ENCODE measurements at places on chromosomes 5 and 9.

DNA sequence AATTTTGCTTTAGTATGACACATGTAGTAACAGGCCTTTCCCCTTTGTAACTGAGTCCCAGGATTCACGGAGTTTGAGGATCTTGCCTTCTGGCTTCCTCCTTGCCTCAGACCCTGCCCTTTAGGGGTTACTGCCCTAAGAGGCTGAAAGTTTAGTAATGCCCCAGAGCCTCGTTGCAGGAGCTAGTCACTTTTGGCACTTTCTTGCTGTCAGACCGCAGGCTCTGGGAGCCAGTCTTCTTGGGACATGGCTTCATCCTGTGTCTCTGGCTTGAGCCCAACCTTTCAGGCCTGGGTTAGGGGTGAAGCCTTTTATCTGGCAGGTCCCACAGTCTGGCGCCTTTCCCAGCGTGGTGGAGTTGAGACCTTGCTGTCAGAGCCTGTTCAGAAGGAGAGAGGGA, 185.6 kb upstream of the DMRT1 start:
- peak overlapping the region; percentile 60 for H3K27ac ChIP-seq
- H3K27me3 ChIP-seq, result no peaks in the 10 kb centered on the region
- H3K4me1 ChIP-seq, result peaks cover 39% of the 10 kb centered on the region
- DNase-seq, result no peak
- H3K36me3 ChIP-seq, result no peaks in the 10 kb centered on the region
- H3K4me3 ChIP-seq, result no peak overlapping the region

GRCh38 chr5:164577201-164577600, 1071.8 kb downstream of the MAT2B start:
- H3K27ac ChIP-seq, result no peak overlapping the region
- no peak overlapping the region for H3K4me3 ChIP-seq
- no peak for DNase-seq

GRCh38 chr5:118733394-118733793, 255.0 kb downstream of the DTWD2 start:
- no peaks in the 10 kb centered on the region for H3K36me3 ChIP-seq
- peaks cover 5% of the 10 kb centered on the region for H3K4me1 ChIP-seq
- H3K4me3 ChIP-seq, result no peak overlapping the region

- H3K4me3 ChIP-seq, result no peak overlapping the region
- DNase-seq, result no peak
- no peaks in the 10 kb centered on the region for H3K27me3 ChIP-seq
- no peak overlapping the region for H3K27ac ChIP-seq
- no peaks in the 10 kb centered on the region for H3K4me1 ChIP-seq
- no peaks in the 10 kb centered on the region for H3K36me3 ChIP-seq
Observed at GRCh38 chr5:117812861-117813260, 1175.5 kb downstream of the DTWD2 start.

- no peaks in the 10 kb centered on the region for H3K27me3 ChIP-seq
- no peaks in the 10 kb centered on the region for H3K4me1 ChIP-seq
- H3K4me3 ChIP-seq, result no peak overlapping the region
- DNase-seq, result no peak
- H3K27ac ChIP-seq, result no peak overlapping the region
- no peaks in the 10 kb centered on the region for H3K36me3 ChIP-seq
Observed at GRCh38 chr5:78879516-78879915, 105.6 kb downstream of the ARSB start.

GRCh38 chr9:86281593-86282076, 703 bp downstream of the ISCA1 start:
- no peak for DNase-seq
- H3K4me3 ChIP-seq, result peak overlapping the region; percentile 88
- H3K27me3 ChIP-seq, result no peaks in the 10 kb centered on the region
- peak overlapping the region; percentile 97 for H3K27ac ChIP-seq
- peaks cover 44% of the 10 kb centered on the region for H3K4me1 ChIP-seq

- H3K4me1 ChIP-seq, result no peaks in the 10 kb centered on the region
- H3K27ac ChIP-seq, result no peak overlapping the region
- no peak for DNase-seq
- H3K4me3 ChIP-seq, result no peak overlapping the region
- no peaks in the 10 kb centered on the region for H3K27me3 ChIP-seq
- H3K36me3 ChIP-seq, result no peaks in the 10 kb centered on the region
Observed at GRCh38 chr9:130990306-130990977, 18.5 kb upstream of the LAMC3 start.

DNA sequence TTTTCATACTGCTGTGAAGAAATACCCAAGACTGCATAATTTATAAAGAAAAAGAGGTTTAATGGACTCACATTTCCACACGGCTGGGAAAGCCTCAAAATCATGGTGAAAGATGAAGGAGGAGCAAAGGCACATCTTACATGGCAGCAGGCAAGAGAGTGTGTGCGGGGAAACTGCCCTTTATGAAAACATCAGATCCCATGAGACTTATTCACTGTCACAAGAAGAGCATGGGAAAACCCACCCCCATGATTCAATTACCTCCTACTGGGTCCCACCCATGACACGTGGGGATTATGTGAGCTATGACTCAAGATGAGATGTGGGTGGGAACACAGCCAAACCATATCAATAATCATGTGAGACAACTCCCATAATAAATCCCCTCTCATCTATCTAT, 8.7 kb downstream of the TTC39B start:
- no peak overlapping the region for H3K4me3 ChIP-seq
- peak overlapping the region; percentile 24 for H3K27ac ChIP-seq
- no peaks in the 10 kb centered on the region for H3K27me3 ChIP-seq
- H3K36me3 ChIP-seq, result no peaks in the 10 kb centered on the region
- DNase-seq, result no peak
- H3K4me1 ChIP-seq, result peaks cover 42% of the 10 kb centered on the region

DNA sequence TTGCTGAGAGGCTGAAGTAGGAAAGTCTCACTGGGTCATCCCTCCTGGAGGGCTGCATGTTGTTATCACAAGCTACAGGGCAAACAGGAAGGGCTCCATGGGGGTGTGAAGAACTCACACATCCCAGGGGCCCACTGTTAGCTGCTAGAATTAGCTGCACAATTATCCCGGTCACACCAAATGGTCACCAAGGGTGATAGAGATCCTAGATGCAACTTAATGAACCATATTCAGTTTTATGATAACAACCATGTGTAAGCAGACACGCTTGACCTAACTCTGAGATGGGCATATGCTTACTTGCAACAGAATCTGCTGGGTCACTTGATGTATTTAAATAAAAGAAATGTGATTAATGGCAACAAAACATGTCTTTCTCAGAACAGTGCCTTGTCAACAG, 143.5 kb upstream of the C6 start:
- no peak overlapping the region for H3K27ac ChIP-seq
- no peaks in the 10 kb centered on the region for H3K27me3 ChIP-seq
- DNase-seq, result no peak
- no peak overlapping the region for H3K4me3 ChIP-seq

GRCh38 chr5:14806456-14806855, 65.1 kb downstream of the ANKH start:
- H3K27ac ChIP-seq, result no peak overlapping the region
- no peaks in the 10 kb centered on the region for H3K27me3 ChIP-seq
- H3K4me3 ChIP-seq, result no peak overlapping the region
- no peaks in the 10 kb centered on the region for H3K36me3 ChIP-seq

- no peak overlapping the region for H3K4me3 ChIP-seq
- no peak for DNase-seq
- no peak overlapping the region for H3K27ac ChIP-seq
- peaks cover 28% of the 10 kb centered on the region for H3K4me1 ChIP-seq
Observed at GRCh38 chr5:154198611-154199230, 8.2 kb downstream of the GALNT10 start.

DNA sequence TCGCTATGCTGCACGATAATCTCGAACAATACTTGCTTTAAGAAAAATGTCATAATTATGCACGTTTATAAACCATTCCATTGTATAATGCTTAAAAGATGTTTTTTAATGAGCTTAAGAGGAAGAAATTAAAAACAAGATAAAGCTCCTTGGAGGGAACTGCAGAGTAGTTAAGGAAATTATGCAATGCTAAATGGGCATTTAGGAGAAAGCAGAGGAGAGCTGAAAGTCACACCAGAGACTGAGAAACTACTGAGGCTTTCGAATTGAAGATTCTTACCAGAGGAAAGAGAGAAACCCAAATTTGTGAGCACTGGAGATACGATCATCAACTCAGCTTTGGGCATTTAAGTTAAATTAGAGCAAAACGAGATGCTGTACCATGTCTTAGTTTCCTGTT, 119.4 kb downstream of the CDH10 start:
- no peak for DNase-seq
- no peaks in the 10 kb centered on the region for H3K27me3 ChIP-seq
- no peaks in the 10 kb centered on the region for H3K36me3 ChIP-seq

DNA sequence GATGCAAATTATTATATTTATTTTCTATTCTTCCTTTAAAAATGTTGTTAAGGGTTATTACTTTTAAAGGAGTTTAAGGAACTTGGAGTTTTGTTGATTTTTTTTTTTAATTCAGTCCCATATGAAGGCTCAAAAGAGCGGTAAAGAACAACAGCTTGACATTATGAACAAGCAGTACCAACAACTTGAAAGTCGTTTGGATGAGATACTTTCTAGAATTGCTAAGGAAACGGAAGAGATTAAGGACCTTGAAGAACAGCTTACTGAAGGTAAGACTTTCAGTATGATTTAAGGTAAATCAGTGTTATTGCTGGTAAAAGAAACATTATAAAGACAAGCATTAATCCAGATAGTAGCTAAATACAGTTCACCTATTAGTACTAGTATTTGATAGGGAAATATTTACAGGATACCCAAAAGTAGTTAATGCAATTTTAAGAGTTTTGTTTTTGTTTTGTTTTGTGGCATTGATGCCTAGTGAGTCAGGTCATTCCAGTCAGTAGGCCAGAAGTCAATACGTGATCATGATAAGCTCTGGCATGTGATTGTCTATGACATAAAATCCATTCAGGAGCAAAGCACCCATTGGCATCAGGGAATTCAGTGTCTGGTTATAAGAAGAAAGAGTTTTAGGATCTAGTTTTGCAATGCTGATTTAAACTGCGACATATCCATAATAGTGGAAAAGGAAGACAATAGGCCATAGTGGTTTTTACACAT, 49.2 kb downstream of the CNTRL start:
- peaks cover 19% of the 10 kb centered on the region for H3K4me1 ChIP-seq
- no peak overlapping the region for H3K27ac ChIP-seq
- H3K27me3 ChIP-seq, result no peaks in the 10 kb centered on the region
- no peak overlapping the region for H3K4me3 ChIP-seq
- no peaks in the 10 kb centered on the region for H3K36me3 ChIP-seq
- no peak for DNase-seq

GRCh38 chr5:50562694-50563093, 103.7 kb upstream of the PARP8 start:
- no peak for DNase-seq
- no peak overlapping the region for H3K4me3 ChIP-seq
- H3K27me3 ChIP-seq, result no peaks in the 10 kb centered on the region
- H3K27ac ChIP-seq, result no peak overlapping the region

GRCh38 chr9:121813519-121814210, 162.2 kb downstream of the DAB2IP start:
- H3K4me3 ChIP-seq, result no peak overlapping the region
- H3K36me3 ChIP-seq, result no peaks in the 10 kb centered on the region
- no peaks in the 10 kb centered on the region for H3K27me3 ChIP-seq
- no peak for DNase-seq
- H3K4me1 ChIP-seq, result no peaks in the 10 kb centered on the region

DNA sequence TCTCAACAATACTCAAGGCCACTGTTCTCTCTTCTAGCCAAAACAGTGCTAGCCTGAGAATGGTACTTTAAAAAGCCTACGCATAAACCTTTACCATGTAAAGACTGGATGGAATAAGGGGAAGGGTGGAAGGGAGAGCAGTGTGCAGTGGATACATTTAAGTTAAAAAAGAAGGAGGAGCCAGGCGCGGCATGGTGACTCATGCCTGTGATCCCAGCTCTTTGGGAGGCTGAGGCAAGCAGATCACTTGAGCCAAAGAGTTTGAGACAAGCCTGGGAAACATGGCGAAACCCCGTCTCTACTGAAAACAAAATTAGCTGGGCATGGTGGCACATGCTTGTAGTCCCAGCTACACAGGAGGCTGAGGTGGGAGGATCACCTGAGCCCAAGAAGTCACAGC, 127.7 kb upstream of the KIF2A start:
- no peak overlapping the region for H3K27ac ChIP-seq
- no peak for DNase-seq
- H3K27me3 ChIP-seq, result no peaks in the 10 kb centered on the region
- H3K4me3 ChIP-seq, result no peak overlapping the region

GRCh38 chr9:121053544-121053943, 3.5 kb upstream of the C5 start:
- no peak overlapping the region for H3K27ac ChIP-seq
- H3K4me3 ChIP-seq, result no peak overlapping the region
- DNase-seq, result no peak
- H3K27me3 ChIP-seq, result no peaks in the 10 kb centered on the region

All from vagina (tissue), 2 donors.